T follicular helper cell (primary cell): ENCODE measurements at places on chromosomes 12 and 14.

- no peak for DNase-seq
These were observed 27.6 kb downstream of the MED13L start for GRCh38 chr12:116249938-116250337.

DNA sequence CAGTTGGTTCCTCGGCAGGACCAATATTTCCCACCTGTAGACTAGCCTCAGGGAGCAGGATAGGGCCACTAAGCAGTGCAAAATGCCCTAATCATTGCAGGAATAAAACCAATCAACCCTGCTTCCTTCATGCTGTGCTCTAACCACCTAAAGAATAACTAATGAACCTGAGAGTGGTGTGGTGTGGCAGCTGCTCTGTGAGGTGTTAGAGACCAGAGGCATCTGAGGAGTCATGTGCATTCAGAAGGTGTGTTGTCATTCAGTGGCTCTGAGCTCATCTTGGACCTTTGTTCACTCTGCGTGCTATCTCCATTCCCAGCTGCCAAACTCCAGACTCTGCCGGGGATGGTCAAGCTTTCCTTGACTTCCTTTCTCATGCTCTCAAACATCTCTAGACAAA is 136.7 kb upstream of the EGLN3 start:
- DNase-seq, result no peak

- DNase-seq, result no peak
These were observed 36.3 kb upstream of the BICD1 start for GRCh38 chr12:32070370-32070769.

DNA sequence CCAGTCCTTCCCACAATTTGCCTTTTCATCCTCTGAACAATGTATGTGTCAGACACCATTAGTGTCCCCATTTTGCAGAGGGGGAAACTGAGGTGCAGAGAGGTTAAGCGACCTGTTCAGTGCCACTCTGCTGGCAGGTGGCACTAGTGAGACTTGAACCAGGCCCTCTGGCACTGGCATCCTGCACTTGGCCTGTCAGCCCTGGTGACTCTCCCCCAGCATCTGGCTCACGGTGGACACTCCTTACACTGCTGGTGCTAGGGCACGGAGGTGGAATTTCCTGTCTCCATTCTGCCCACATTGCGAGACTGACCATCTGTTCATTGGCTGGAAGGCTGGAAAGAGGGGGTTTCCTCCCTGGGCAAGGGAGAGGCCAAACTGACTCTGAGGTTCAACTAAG is 48.7 kb downstream of the CCNK start:
- DNase-seq, result no peak

GRCh38 chr12:53145383-53146260 is 34.9 kb upstream of the ZNF740 start:
- DNase-seq, result no peak

- DNase-seq, result no peak
These were observed 12.2 kb downstream of the MMP14 start for GRCh38 chr14:22848351-22849164.

- no peak for DNase-seq
These were observed 2.5 kb upstream of the HOXC11 start for GRCh38 chr12:53970451-53970850.

GRCh38 chr14:31297701-31298344 is 90.2 kb upstream of the HECTD1 start:
- no peak for DNase-seq
